Breast epithelium (tissue), 4 donors: ENCODE measurements at places on chromosomes 4 and X. TPM values are rescaled to one million over a fixed set of nuclear protein-coding genes. Genes with fewer than 3 reads are reported as not detected.

The FAAH2 gene
- total RNA-seq, result 30.2 TPM

The CCDC120 gene
- total RNA-seq, result 0.80 TPM

The ATP8A1 gene
- 17.0 TPM for total RNA-seq

The FAM133A gene
- not detected for total RNA-seq

The TLR7 gene
- 2.3 TPM for total RNA-seq

GRCh38 chr4:139734201-139734874, 68.7 kb downstream of the MGST2 start:
- peak overlapping the region; percentile 75 for H3K4me3 ChIP-seq
- H3K4me1 ChIP-seq, result no peaks in the 10 kb centered on the region
- DNase-seq, result peak; percentile 52

GRCh38 chr4:151031831-151032605, 16.9 kb upstream of the LRBA start:
- no peaks in the 10 kb centered on the region for H3K4me1 ChIP-seq
- no peak overlapping the region for H3K27ac ChIP-seq
- H3K36me3 ChIP-seq, result no peaks in the 10 kb centered on the region
- H3K27me3 ChIP-seq, result no peaks in the 10 kb centered on the region
- no peak overlapping the region for H3K4me3 ChIP-seq

GRCh38 chrX:129698150-129698549, 40.6 kb upstream of the XPNPEP2 start:
- H3K4me1 ChIP-seq, result no peaks in the 10 kb centered on the region
- no peaks in the 10 kb centered on the region for H3K27me3 ChIP-seq
- H3K27ac ChIP-seq, result no peak overlapping the region
- no peak for DNase-seq

GRCh38 chr4:6750286-6751221, 32.0 kb upstream of the KIAA0232 start:
- peaks cover 27% of the 10 kb centered on the region for H3K4me1 ChIP-seq
- no peaks in the 10 kb centered on the region for H3K27me3 ChIP-seq

DNA sequence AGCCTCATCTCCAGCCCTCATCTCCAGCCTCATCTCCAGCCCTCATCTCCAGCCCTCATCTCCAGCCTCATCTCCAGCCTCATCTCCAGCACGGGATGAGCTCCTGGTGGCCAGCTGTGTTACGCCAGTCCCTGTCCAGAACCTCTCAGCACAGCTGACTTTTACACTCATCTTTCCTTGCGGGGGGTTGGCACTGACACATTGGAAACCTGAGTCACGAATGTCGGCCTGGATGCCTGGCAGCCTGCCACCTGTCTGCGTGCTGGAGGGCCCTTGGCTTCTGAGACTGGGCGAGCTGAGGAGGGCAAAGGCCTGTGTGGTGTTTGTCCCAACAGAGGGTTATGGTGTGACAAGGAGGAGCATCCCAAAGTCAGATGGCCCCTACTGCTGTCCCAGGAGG, 66.1 kb upstream of the HGFAC start:
- no peaks in the 10 kb centered on the region for H3K27me3 ChIP-seq
- H3K27ac ChIP-seq, result no peak overlapping the region

- no peaks in the 10 kb centered on the region for H3K4me1 ChIP-seq
- no peak overlapping the region for H3K27ac ChIP-seq
- peak; percentile 30 for DNase-seq
- H3K27me3 ChIP-seq, result peaks cover 89% of the 10 kb centered on the region
- H3K36me3 ChIP-seq, result no peaks in the 10 kb centered on the region
Observed at GRCh38 chrX:110412971-110413726, 54.5 kb downstream of the RTL9 start.

DNA sequence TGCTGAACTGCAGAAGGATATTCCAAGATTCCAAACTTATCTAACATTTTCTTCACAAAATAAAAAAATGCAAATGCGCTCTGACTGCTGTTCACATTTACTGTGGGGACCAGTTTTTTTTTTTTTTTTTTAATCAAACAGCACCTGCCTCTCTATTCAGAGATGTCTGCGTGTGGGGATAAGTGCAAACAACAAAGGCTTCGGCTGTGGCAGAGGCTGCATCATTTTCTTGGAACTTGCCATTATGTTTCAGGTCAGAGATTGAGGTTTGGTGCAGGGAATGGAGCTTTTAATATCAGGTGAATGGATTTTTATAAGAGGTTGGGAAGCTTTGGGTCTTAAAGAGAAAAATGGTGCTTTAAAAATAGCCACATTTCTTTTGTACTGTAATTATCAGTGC, 78.2 kb upstream of the TET2 start:
- H3K4me1 ChIP-seq, result no peaks in the 10 kb centered on the region
- no peak overlapping the region for H3K27ac ChIP-seq
- DNase-seq, result no peak
- no peaks in the 10 kb centered on the region for H3K36me3 ChIP-seq

- no peak for DNase-seq
- H3K27me3 ChIP-seq, result no peaks in the 10 kb centered on the region
- no peak overlapping the region for H3K4me3 ChIP-seq
- H3K4me1 ChIP-seq, result no peaks in the 10 kb centered on the region
- H3K36me3 ChIP-seq, result no peaks in the 10 kb centered on the region
Observed at GRCh38 chr4:123102897-123103471, 180.6 kb upstream of the NUDT6 start.

DNA sequence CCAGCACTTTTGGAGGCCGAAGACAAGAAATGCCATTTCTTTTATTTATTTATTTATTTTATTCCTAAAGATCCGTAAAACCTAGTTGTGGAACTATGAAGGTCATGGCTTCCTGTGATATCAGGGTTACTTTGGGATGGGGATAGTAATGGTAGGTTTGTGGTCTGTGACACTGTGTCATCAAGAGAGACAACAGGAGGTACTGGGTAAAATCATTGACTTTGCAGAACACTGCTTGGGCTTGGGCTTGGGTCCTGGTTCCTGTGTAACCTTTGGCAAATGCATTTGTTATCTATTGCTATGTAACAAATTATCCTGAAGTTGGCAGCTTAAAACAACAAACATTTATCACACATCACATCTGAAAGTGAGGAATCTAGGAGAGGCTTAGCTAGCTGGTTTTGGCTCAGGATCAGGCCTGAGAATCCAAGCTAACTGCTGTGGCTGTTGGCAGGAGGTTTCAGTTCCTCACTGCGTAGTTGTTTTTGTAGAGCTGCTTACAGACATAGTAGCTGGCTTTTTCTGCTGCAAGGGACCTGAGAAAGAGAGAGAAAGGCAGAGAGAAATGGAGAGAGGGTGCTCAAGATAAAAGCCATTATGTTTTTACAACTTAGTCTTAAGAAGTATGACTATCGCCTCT, 576.4 kb upstream of the SLIT2 start:
- no peaks in the 10 kb centered on the region for H3K36me3 ChIP-seq
- H3K4me1 ChIP-seq, result no peaks in the 10 kb centered on the region
- no peak overlapping the region for H3K4me3 ChIP-seq
- H3K27me3 ChIP-seq, result no peaks in the 10 kb centered on the region
- H3K27ac ChIP-seq, result no peak overlapping the region

- no peak overlapping the region for H3K4me3 ChIP-seq
- no peaks in the 10 kb centered on the region for H3K4me1 ChIP-seq
- DNase-seq, result no peak
- H3K27ac ChIP-seq, result peak overlapping the region; percentile 45
Observed at GRCh38 chrX:46317163-46317562, 228.1 kb downstream of the ZNF674 start.

DNA sequence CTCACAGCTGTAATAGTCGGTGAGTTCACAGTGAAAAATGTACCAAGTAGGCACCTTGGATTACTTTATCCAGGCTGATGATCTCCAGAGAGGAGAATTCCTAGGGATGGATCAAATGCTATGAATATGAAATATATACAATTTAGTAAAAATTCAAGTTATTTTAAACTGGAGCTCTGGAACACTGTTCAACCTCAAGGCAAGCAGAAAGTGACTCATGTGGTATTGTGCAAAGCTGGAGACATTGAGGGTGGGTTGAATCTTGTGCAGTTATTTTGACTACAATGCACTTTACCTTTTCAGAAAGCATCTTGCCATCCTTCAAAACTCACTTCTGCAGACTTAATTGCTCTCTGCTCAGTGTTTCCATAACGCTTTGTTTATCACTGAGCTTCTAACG, 43.4 kb downstream of the OSTC start:
- H3K27me3 ChIP-seq, result no peaks in the 10 kb centered on the region
- no peaks in the 10 kb centered on the region for H3K4me1 ChIP-seq
- H3K4me3 ChIP-seq, result no peak overlapping the region
- H3K27ac ChIP-seq, result no peak overlapping the region
